Right atrium auricular region (tissue), 2 donors: ENCODE measurements at places on chromosomes 3 and 15.

GRCh38 chr3:116280130-116280740 is 165.1 kb downstream of the LSAMP start:
- no peaks in the 10 kb centered on the region for H3K36me3 ChIP-seq
- no peak for DNase-seq
- H3K4me1 ChIP-seq = no peaks in the 10 kb centered on the region
- H3K27ac ChIP-seq = no peak overlapping the region
- no peak overlapping the region for H3K4me3 ChIP-seq
- H3K27me3 ChIP-seq = no peaks in the 10 kb centered on the region

DNA sequence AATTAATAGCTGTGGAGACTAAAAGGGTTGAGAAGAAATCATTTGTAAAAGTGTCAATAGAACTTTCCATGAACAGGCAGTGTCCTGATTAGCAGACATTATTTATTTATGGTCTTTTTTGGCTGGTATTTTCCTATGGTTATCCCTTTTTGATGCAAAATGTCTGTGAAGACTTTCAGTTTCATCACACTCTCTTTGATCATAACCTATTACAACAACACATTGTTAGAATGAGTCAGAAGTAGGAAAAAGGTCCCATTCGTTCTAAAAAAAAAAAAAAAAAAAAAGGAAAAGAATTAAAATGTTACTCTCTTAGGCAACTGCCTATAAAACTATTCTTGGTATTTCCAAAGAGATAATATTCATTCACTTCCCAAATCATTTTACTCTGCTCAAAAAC is 62.1 kb downstream of the SLC49A4 start:
- H3K36me3 ChIP-seq = peaks cover 8% of the 10 kb centered on the region
- H3K4me3 ChIP-seq = no peak overlapping the region
- H3K27ac ChIP-seq = no peak overlapping the region
- H3K27me3 ChIP-seq = no peaks in the 10 kb centered on the region

- H3K27me3 ChIP-seq = no peaks in the 10 kb centered on the region
- no peaks in the 10 kb centered on the region for H3K36me3 ChIP-seq
- no peak for DNase-seq
Observed at GRCh38 chr3:146966124-146966523, 361.0 kb upstream of the PLSCR5 start.

DNA sequence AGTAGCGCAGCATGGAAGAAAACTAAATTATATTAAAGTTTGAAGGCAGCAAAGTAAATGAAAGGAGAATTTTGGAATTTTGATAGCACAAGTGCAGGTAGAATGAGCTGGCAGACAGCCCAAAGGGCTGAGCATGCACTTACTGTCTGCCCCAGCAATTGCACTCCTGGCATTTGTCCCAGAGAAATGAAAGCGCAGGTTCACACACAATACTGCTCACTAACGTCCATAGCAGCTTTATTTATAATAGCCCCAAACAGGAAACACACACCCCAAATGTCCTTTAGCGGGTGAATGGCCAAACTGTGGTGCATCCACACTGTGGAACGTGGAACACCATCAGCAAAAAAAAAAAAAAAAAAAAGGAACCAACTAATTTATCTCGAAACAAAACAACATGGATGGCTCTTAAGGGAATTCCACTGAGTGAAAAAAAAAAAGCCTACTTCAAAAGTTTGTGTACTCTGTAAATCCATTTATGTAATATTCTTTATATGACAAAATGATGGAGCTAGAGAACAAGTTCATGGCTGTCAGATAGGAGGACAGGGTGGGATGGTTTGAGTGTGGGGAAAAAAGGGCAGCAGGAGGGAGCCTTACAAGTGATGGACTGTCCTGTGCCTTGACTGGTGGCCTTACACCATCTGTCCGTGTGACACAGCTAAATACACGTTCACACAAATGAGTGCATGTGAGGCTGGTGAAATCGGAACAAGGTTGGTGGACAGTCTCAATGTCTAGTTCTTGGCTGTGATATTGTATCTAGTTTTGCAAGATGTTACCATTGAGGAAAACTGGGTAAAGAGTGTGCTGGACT is 6.0 kb upstream of the TM2D3 start:
- H3K4me3 ChIP-seq = no peak overlapping the region
- DNase-seq = no peak
- no peaks in the 10 kb centered on the region for H3K27me3 ChIP-seq
- peaks cover 8% of the 10 kb centered on the region for H3K4me1 ChIP-seq
- no peak overlapping the region for H3K27ac ChIP-seq
- no peaks in the 10 kb centered on the region for H3K36me3 ChIP-seq

GRCh38 chr15:57792724-57793449 is 86.4 kb downstream of the POLR2M start:
- H3K36me3 ChIP-seq = no peaks in the 10 kb centered on the region
- no peaks in the 10 kb centered on the region for H3K27me3 ChIP-seq
- H3K27ac ChIP-seq = no peak overlapping the region
- no peak for DNase-seq
- peaks cover 14% of the 10 kb centered on the region for H3K4me1 ChIP-seq

DNA sequence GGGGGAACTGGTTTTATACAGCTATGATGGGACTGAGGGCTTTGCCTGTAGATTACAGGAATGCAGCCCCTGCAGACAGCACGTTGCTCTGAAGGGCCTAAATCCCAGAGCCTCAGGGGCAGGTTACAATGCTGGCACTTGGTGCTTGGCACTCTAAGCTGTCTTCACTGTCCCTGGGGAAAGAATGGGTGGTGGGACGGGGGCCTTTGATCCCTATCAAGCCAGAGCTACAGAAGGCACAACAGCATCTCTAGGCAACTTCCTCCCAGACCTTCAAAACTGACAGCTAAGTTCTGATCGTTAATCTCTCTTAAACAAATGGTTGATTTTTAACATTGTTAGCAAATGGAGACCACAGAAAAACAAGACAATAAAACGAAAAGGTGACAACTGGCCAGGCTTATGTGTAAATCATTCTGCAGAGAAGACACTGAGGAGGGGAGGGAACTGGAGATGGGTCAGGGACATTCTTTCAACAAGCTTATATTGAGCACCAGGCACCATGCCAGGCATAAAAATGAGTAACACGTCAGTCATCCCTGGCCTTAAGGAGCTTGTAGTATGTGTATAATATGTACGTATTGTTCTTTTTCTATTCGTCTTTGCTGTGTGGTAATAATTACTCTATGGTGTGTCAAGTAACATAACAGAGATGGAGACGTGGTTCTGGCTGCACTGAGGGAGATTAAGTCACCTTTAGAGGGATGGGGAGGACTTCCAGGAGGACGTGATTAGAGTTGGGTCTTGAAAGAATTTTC is 49.1 kb downstream of the CA12 start:
- no peaks in the 10 kb centered on the region for H3K4me1 ChIP-seq
- H3K4me3 ChIP-seq = no peak overlapping the region
- no peak for DNase-seq
- no peaks in the 10 kb centered on the region for H3K27me3 ChIP-seq
- no peaks in the 10 kb centered on the region for H3K36me3 ChIP-seq
- H3K27ac ChIP-seq = no peak overlapping the region

DNA sequence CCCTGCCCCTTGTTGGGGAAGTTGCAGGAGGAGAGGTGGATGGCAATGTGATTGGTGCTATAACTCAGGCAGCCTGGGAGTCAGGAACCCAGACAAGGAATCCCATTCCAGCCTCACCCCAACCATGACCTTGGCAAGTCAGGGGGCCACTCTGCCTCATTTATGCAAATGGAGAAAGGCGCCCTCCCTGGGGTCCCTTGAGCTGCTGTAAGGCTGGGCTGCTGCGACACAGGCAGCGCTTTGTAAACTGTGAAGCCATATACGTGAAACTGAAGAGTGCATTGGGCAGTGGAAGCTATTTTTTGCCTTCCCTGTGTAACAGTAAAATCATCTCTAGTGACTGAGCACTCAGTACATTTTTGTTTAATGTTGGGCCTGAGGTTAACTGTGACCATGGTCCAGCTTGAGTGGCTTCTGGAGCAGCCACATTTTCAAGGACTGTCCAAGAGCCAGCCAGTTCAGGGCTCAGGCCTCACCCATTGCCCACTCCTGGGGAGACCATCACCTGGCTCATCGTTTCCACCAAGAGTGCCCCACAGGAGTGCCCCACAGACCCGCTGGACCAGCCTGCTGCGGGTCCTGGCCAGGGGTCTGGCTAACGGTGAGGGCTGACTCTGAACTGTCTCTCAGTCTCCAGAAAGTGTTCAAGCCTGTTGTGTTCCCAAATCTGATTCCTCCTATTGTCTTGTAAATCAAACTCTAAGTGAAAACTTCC is 27.9 kb downstream of the KIF7 start:
- H3K4me3 ChIP-seq = no peak overlapping the region
- peaks cover 41% of the 10 kb centered on the region for H3K36me3 ChIP-seq
- no peak overlapping the region for H3K27ac ChIP-seq
- no peaks in the 10 kb centered on the region for H3K4me1 ChIP-seq
- no peaks in the 10 kb centered on the region for H3K27me3 ChIP-seq
- no peak for DNase-seq

GRCh38 chr15:88391700-88392099 is 75.5 kb downstream of the MRPL46 start:
- no peak for DNase-seq
- H3K27me3 ChIP-seq = no peaks in the 10 kb centered on the region
- H3K27ac ChIP-seq = no peak overlapping the region
- H3K4me3 ChIP-seq = no peak overlapping the region
- H3K36me3 ChIP-seq = no peaks in the 10 kb centered on the region
- no peaks in the 10 kb centered on the region for H3K4me1 ChIP-seq

DNA sequence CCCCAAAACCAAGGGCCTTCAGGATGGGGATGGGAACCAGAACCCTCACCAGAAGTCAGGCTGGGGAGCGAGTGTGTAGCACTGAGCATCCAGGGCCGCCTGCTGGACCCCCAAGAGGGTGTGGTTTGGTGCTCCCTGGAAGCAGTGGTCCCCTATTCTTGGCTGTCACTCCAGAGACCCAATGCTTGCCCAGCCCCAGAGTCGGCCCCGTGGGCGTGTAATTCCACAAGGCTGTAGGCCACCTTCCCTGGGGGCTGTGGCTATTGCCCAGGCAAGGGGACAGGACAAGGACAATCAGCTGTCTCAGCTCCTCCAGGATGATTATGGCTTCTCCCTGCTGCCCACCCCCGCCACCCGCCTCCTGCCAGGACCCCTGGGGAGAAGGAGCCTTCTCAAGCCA is 14.5 kb downstream of the IGDCC3 start:
- H3K4me1 ChIP-seq = no peaks in the 10 kb centered on the region
- no peaks in the 10 kb centered on the region for H3K36me3 ChIP-seq
- H3K4me3 ChIP-seq = no peak overlapping the region
- no peaks in the 10 kb centered on the region for H3K27me3 ChIP-seq
- H3K27ac ChIP-seq = no peak overlapping the region
- no peak for DNase-seq

GRCh38 chr3:145776782-145777408 is 384.1 kb downstream of the PLOD2 start:
- no peak overlapping the region for H3K27ac ChIP-seq
- no peak overlapping the region for H3K4me3 ChIP-seq
- H3K36me3 ChIP-seq = no peaks in the 10 kb centered on the region
- H3K4me1 ChIP-seq = no peaks in the 10 kb centered on the region
- no peak for DNase-seq
- H3K27me3 ChIP-seq = no peaks in the 10 kb centered on the region

DNA sequence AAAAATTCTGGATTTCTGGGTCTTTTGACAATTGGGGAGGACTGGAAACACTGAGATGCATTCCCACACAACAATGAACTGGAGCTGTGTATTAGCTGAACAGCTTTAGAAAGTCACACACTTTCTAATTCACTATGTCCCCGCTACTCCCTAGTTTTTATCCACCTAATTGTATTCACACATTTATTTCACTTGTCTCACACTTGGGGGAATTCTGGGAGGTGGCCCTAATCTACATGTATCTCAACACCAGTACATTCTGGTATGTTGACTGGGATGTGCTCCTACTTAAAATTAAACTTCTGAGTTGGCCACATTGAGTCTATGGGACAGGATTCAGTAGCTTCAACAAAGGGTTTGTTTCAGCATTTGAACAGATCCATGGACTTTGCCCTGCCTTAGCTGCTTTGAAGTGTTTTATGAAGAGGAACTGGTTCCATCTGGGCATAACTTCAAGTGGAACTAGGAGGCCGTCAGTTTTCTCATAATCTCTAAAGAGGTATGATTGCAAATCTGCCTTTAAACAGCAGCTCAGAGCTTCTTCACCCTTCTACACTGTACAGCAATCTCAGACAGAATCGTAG is 106.5 kb upstream of the CMC1 start:
- H3K27me3 ChIP-seq = no peaks in the 10 kb centered on the region
- H3K27ac ChIP-seq = no peak overlapping the region
- no peak for DNase-seq
- H3K4me1 ChIP-seq = peaks cover 12% of the 10 kb centered on the region

DNA sequence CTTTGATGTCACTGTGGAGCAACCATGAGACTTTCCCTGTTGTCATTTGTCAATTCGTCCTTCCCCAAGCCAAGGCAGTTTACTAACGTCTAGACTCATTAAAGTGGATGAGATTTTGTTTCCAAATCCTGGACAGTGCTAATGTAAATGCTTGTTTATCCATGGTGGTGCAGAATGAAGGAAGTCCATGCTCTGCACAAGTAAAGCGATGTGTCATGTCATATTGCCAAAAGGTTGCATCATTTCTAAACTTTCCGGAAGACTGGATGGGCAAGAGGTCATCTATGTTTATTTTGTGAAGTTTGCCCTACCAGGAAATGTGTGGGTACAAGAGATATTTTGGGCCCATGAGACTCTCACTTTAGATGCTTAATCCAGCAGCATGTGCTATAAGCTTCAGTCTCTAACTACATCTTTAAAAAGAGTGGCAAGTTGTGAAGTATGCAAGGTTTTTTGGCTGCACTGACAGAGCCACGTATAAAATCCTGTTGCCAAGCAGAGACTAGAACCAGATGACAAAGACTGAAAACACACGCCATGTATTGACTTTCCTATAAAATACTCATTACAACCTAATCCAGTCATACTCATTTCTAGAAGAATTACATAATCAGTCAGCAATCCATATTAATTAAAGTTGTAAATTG is 72.1 kb upstream of the FNDC3B start:
- no peak overlapping the region for H3K4me3 ChIP-seq
- no peaks in the 10 kb centered on the region for H3K27me3 ChIP-seq
- peak overlapping the region; percentile 61 for H3K27ac ChIP-seq
- no peak for DNase-seq

- no peaks in the 10 kb centered on the region for H3K4me1 ChIP-seq
- H3K27me3 ChIP-seq = no peaks in the 10 kb centered on the region
- H3K4me3 ChIP-seq = no peak overlapping the region
- no peaks in the 10 kb centered on the region for H3K36me3 ChIP-seq
- H3K27ac ChIP-seq = no peak overlapping the region
Observed at GRCh38 chr3:188791311-188791710, 380.5 kb upstream of the TPRG1 start.

GRCh38 chr15:73034221-73034620 is 18.0 kb upstream of the NEO1 start:
- no peaks in the 10 kb centered on the region for H3K4me1 ChIP-seq
- DNase-seq = no peak
- H3K27ac ChIP-seq = no peak overlapping the region
- H3K36me3 ChIP-seq = no peaks in the 10 kb centered on the region
- no peaks in the 10 kb centered on the region for H3K27me3 ChIP-seq

DNA sequence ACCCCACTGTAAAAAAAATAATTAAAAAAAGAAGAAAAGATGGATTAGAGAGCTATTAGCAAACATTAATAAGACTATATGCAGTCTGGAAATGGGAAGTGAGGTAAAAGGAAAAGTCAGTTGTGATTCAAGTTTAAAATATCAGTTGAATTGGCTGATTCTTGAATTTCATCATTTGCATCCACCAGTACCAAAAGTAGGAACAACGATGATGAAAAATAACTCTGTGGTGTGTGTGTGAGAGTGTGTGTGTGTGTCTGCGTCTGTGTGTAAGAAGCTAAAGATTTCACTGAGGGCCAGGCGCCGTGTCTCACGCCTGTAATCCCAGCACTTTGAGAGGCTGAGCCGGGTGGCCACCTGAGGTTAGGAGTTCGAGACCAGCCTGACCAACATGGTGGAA is 56.0 kb upstream of the SLC4A7 start:
- no peaks in the 10 kb centered on the region for H3K36me3 ChIP-seq
- no peak for DNase-seq
- no peak overlapping the region for H3K27ac ChIP-seq
- H3K4me3 ChIP-seq = no peak overlapping the region
